ENCODE measurements at places on chromosomes 11 and 22.

- DNase-seq = no peak
These were observed 1.4 kb downstream of the ASCL2 start for GRCh38 chr11:2268729-2269600.

- DNase-seq = no peak
These were observed 648.5 kb upstream of the KIRREL3 start for GRCh38 chr11:127649071-127649470.

DNA sequence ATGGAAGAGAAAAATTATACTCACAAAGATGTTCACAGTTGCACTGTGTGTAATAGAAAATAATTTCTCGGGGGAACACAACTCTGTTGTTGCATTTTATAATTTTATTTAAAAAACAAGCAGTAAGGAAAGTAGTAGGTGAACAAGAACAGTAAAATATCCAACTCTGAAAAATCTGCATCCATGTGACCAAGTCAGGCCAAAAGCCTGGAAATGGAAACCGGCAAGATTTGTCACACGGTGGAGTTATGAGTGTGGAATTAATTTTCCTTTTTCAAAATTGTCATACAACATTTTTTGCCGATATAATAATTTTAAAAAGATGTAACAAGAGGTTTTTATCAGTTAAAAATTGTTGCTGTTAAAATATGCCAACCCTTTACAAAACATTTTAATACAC is 1421.5 kb downstream of the BRD1 start:
- DNase-seq = no peak

- DNase-seq = no peak
These were observed at the start of gene NECTIN1 for GRCh38 chr11:119728651-119729580. NECTIN1 (minus strand) TSS chr11:119729200; CDS start chr11:119728553, 647 bp downstream.

- DNase-seq = no peak
These were observed 28.1 kb downstream of the SBF2 start for GRCh38 chr11:10265936-10266335.

DNA sequence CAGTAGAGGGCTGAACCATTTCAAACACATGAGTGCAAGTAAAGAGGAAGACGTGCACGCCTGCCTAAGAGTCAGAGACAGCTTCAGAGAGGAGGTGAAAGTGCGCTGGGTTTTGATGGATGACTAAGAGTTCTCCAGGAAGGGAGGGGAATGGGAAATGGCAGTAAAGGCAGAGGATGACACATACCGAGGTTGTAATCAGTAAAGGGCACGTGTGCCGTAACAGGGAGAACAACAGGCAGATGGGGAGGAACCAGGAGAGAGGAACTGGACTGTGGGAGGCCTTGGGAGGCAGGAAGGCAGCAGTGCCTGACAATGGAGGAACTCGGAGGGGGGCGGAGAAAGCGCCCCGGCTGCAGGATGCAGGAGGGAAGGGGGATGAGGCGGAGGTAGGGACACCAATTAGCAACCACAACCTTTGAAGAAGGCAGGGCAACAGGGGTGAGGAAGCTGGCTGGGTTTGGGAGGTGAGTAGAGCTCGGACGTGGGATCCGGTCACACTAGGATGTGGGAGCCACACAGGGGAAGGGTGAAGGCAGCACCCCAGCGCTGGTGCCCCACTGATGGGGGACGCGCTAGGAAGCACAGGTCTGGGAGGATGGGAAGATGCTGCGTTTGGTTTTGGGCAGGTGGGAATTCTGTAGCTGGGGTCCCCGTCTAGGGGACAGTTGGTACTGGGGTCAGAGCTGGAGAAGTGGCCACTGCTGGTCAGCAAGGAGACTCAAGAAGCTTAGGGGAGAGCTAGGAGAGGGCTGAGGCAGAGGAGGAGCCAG is 67.4 kb downstream of the SCUBE1 start:
- DNase-seq = no peak

DNA sequence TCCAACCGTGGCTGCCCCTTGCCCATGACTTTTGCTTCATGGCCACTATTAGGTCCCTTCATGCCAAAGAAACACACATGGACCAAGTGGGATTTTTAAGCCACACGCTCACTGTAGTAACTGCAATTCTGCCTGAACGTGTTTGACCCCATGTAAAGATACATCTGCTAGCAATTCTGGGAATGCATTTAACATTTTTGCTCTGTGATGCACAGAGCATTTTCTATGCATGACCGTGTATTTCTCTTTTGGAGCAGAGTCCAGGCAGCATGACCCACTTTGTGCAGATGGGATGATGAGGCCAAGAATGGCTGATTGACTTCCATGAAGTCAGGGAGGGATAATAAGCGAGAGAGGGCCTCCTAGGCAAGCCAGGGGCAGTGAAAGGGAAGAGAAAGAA is 108.5 kb downstream of the TP53I11 start:
- no peak for DNase-seq

- DNase-seq = no peak
These were observed 55.3 kb upstream of the GCAT start for GRCh38 chr22:37752189-37753087.

- DNase-seq = no peak
These were observed 34.5 kb downstream of the WT1 start for GRCh38 chr11:32400670-32401369.

DNA sequence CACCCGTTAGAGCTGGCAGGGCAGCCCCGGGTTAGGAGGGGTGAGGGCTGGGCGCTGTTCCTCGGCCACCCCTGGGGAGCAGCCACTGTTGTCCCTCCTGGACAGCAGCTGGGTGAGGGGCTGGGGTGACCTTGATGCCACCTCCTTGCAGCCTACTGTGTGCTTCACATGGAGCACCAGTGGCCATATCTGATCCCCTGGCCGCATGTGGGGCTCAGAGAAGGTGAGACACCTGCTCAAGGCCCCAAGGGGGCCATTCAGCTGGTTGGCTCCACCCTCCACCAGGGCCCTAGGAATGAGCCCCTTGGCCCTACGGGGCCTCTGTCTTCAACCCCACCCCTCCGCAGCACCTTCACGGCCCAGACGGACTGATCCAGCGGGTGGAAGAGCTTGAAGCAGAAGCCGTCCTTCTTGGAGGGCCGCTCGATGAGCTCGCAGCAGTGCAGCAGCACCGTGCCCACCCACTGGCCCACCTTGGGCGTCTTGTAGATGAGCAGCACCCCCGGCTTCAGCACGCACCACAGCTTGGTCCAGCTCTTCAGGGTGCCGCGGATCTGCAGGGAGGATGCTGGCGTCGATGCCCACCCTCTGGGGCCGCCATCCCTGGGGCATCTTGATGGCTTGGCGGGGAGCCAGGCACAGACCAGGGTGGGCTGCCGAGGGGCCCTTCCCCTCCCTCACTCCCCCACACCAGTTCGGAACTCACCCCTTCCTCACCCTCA is 44.9 kb downstream of the OSBPL5 start:
- DNase-seq = no peak

DNA sequence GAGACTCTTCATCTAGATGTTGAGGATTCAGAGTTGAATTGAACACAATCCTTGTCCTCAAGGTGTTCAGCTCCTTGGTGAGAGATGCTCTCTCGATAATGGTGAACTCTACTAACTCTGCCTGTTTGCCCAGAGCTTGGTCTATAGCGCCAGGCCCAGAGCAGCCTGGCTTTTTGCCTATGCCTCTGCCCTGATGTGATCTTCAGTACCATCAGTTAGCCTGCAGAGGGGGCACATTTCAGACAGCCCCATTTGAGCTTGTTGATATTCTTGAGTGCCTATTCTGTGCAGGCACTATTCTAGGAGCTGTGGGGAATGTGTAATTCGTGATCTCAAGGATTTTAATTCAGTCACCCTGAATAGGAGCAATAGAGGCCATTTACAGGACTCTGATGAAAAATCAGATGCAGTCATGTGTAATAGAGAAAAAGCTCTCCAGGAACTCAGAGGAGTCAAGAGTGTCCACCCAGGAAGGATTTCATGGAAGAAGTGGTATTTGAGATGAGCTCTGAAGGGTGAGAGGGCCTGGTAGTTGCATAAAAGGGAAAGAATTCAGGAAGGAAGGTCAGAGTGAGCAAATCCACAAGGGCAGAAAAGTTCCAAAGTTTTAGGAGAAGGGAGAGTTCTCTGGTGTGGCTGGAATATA is 19.3 kb downstream of the GTPBP1 start:
- no peak for DNase-seq

- DNase-seq = no peak
These were observed 3.1 kb downstream of the AKIP1 start for GRCh38 chr11:8913961-8914660.

- no peak for DNase-seq
These were observed 27.3 kb upstream of the NECTIN1 start for GRCh38 chr11:119756169-119756865.

- DNase-seq = no peak
These were observed 88.2 kb downstream of the CWC15 start for GRCh38 chr11:94885133-94885532.

DNA sequence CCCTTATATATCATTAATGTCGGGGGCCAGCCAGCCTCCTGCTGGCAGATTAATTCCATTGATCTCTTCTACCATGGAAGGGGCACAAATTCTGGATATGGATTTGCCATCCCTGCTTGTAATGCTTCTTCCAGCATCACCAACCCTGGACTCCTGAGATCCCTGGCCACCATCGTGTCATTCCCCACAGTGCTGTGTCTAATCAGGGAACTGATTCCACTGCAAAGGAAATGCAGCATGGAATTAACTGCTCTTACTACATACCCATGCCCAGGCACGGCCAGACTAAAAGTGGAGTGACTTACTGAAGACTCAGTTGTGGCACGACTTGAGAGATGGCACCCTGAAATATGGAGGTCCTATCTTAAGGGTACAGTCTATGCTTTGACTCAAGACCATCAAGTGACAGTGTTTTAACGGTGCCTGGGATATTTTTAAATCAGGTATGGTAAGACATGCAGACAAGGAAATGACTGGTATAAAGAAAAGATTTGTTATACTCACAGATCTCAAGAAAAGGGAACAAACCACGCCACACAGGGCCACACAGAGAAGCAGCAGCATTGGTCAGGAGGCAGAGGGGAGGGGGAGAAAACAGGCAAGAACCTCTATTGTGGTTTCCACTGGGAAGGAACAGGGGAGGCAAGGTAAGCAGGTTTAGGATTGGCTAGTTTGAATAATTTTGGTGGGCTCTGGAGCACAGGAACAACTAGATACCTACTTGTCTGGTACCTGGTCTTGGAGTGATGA is 65.1 kb downstream of the IGLL5 start:
- no peak for DNase-seq

DNA sequence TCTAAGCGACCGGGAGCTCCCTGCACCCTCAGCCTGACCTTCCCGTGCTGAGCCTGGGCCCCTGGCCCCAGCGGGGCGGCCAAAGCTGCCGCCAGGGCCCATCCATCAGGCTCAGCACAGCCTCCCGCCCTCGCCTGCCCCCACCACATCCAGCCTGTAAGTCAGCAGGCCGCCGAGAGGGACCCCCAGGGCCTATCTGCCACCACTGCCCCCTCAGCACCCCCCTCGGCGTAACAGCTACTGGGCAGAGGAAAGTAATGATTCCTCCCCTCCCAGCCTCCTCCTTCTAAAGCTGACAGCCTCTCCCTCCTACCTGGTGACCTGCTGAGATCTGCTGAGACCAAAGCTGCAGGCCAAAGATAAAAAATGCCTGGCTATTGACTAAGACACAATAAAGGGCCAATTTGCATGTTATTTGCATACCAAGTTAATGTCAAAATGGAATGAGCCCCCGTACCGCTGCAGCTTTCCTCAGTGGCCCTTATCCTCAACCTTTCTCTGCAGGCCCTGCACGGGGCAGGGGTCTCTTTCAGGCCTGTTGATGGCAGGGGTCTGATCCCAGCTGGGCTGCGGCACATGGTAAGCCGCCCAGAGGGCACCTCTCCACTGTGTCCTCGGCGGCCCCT is 51.6 kb downstream of the RPUSD4 start:
- DNase-seq = no peak

DNA sequence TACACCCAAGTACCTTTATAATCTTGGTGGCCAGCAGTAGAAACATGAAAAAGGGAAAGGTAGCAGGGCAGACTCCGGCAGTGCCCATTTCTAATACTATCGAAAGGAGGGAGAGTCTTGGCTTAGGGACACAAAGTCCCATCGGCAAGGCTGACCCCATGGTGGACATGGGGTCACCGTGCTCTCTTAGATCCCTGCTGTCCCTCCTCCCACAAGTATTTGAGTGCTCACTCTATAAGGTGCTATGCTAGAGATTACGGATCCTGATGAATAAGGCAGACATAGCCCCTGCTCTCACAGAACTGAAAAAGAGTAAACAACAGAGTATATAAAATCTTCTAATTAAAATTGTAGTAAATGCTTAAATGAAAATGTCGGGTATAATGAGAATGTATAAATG is 172.4 kb upstream of the PITPNB start:
- no peak for DNase-seq

DNA sequence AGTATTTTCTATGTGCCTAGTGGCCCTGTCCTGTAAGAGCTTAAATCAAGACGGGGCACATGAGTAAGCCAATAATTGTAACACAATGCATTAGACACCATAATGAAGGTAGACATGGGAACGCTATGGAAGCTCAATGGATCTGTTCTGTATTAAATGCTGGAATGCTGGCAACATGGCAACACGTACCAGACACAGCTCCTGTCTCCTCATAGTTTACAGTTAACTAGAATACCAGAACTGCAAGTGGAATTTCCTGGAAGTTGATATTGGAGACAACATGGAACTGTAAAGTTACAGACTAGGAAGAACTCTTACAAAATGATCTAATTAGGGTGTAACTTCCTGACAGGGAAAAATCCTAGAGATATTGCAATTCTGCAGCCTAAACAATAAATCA is 12.4 kb downstream of the P4HA3 start:
- DNase-seq = no peak

- DNase-seq = no peak
These were observed 182.4 kb downstream of the SPON1 start for GRCh38 chr11:14144934-14145333.

DNA sequence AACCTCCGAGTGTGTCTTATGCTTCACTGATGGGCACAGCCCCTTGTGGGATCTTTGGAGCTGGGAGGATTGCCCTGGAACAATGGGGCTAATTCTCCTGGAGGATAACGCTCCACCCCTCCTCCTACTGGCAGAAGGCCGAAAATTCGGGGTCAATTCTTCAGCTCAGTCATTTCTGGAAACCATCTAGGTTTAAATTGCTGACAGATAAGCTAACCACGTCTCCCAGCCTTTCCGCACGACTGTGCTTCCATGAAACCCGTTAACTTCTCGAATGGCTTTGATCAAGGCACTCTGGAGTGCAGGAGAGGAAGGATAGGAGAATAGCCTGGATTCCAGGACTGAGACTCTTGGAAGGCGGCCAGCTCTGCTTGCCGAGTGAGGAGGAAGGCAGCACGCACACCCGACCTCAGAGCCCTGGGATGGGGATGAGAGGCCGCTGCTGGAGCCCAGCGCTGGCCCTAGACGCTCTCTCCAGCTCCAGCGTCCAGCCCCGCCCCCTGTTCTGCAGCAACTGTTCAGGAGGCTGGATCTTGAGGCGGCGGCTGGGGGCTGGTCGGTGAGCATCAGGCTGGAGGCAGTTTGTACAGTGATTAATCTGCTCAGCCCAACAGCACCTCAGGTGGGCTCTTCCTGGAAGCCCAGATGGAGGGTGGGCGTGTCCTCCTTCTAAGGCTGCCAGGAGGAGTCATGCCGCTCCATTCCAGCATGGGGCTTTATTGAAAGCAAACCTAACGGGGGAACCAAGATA is 176.7 kb upstream of the NCAM1 start:
- no peak for DNase-seq

- no peak for DNase-seq
These were observed 23.7 kb downstream of the SHANK3 start for GRCh38 chr22:50696251-50696798.
